ENCODE measurements at places on chromosomes 6 and 20.

DNA sequence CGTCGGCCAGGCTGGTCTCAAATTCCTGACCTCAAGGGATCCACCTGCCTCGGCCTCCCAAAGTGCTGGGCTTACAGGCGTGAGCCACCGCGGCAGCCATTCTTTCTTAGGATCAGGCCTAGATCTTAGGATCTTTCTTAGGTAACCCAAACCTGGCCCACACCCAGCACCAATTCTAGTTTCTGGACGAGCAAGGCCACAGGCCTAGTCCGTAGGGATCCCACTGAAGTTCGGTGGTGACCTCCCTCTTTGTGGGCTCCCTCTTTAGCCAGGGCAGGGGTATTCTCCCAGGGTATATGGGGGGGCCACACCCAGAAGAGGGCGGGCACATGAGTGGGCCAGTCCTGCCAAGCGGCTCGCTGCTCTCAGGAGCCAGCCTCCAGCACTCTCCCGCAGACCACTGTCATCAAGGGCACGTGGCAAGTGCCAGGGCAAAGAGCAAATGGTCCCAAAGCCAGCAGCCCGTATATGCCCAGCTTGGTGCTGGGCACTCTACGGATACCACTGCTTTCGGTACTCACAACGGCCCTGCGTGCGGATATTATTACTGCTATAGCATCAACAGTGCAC, 6.5 kb downstream of the PXDC1 start:
- no peak for DNase-seq

- no peak for DNase-seq
These were observed 59.0 kb upstream of the QKI start for GRCh38 chr6:163355426-163355991.

- no peak for DNase-seq
These were observed 20.9 kb upstream of the MCM3 start for GRCh38 chr6:52305411-52305810.

- peak; percentile 14 for DNase-seq
These were observed 520 bp upstream of the TAB2 start for GRCh38 chr6:149316740-149317643.

GRCh38 chr20:31709939-31710338, 12.7 kb downstream of the BCL2L1 start:
- no peak for DNase-seq

DNA sequence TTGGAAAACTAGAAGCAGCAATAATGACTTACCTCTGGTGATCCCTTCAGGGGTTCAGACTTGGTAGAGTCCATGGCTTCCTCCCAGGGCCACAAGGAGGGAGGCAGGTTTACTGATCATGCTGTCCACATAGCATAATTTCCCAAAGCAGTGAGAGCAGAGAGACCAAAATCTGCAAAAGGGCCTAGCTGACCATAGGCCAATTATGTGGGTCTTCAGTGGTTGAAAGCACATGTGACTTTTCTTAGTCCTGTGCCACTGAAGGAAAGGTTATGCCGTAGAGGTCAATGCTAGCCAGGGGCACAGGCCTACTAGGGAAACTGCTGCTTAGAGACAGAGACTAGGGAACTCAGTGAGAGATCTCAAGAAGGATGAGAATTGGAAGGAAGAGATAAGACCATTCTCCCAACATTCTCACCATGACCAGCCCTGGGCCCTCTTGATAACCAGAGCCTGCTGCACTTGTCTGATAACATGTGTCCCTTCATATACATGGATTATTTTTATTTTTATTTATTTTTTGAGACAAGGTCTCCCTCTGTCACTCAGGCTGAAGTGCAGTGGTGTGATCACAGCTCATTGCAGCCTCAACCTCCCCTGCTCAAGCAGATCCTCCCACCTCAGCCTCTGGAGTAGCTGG, 2.0 kb upstream of the GTPBP2 start:
- no peak for DNase-seq

DNA sequence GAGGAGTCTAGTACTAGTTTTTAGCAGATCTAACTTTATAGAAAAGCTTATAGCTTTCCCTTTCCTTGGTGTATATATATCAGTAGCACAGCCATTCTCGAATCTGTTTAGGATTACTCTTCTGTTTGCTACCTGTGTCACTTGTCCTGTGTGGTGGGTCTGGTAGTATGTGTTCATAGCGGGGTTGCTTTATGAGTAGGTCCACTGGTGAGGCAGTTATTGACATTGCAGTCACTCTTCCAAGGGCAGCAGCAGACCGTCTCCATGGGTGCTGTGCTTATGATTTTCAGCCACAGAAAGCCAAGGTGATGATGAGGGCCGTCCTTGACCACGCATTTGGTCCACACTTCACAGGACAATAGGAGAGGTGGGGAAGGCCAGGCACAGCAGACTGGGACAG, 171.5 kb downstream of the CDKAL1 start:
- DNase-seq: no peak

DNA sequence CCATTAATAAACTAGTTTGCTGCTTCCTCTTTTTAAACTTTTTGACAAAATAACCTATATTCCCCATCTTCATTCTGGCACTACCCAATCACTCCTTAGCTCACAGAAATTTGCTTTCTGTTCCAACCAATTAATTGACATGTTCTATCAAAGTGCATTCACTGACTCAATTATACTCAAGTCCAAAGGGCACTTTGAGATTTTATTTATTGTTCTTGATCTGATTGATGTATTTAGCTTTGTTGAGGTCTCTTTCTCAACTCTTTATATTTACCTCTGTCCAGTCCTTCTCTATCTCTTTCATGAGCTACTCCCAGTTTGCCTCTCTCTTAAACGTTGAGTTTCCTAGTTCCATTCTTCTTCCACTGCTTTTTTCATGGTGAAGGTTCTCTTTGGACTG, 104.4 kb upstream of the TENT5A start:
- DNase-seq: no peak

- DNase-seq: no peak
These were observed 268.8 kb upstream of the PLCB4 start for GRCh38 chr20:8800089-8800488.

DNA sequence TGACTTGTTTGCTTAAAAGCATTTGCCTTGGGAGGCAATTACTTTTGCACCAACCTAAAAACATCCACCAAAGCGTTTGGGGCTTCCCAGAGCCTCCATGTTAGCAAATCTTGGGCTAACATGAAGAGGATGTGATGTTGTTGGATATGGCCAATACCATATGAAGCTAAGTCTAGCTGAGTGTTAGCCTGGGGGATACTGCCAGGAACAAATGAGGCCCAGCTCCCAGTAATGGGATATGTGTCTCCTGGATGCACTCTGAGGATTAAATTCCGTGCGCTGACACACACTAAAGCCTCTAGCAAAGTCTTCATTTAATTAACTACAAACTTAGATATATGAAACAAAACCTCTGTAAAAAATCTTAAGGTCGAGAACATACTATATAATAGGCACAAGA, 35.3 kb upstream of the HBS1L start:
- DNase-seq: no peak

- DNase-seq: no peak
These were observed 217.2 kb downstream of the IBTK start for GRCh38 chr6:82030301-82030700.

DNA sequence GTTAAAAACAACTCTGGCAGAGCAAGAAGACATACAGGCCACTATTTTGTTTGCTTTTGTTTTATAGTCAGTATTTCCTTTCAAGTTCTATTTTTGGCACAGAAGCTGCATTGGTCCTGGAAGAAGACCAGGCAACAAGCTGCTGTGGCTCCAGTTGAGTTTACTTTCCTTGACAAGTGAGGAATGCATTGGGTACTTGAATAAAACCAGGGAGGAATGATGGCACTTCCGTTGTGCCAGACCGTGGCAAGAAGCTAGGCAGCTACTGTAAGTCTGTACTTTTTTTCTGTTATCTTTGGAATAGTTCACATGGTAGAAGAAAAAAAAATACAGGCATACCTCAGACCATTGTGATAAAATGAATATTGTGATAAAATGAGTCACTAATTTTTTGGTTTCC, 66.3 kb downstream of the NCOA3 start:
- DNase-seq: peak; percentile 67

DNA sequence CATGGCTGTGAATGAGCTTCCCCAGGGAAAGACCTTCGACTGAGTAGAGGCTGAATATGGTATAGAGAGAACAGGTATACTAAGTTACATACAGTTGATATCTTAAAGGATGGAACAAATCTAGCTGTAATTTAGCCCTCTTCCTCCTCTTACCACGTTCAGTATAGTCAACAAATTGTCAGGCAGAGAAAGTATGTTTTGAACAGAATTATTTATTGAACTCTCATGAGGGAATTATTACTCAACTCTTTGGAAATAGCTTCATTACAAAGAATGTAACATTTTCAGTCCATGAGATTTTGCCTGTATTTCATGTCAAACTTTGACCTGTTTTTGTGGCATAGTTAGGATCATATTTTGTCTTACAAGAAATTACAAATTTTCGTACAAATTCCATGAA, 63.0 kb downstream of the SH3BGRL2 start:
- no peak for DNase-seq

DNA sequence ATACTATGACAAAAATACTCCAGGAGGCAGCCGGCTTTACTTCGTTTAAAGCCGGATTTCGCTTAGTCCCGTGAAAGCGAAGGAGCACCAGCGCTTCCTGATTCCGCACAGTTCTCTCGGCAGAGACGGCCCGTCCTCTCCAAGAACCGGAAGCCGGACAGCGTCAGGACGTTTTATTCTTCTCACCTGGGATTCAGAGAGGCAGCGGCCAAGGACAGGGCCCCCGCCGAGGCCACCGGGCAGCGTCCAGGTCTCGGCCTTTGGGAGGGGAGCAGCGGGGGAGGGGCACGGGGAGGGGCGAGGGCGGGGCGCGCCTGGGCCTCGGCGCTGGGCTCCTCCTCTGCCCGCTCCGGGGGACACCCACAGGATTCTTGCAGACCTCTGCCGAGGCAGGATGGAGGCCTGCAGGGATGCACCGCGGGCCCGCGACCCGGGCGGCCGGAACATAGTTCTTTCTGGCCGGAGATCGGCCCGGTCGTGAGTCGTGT, 2.8 kb upstream of the DIDO1 start:
- no peak for DNase-seq

DNA sequence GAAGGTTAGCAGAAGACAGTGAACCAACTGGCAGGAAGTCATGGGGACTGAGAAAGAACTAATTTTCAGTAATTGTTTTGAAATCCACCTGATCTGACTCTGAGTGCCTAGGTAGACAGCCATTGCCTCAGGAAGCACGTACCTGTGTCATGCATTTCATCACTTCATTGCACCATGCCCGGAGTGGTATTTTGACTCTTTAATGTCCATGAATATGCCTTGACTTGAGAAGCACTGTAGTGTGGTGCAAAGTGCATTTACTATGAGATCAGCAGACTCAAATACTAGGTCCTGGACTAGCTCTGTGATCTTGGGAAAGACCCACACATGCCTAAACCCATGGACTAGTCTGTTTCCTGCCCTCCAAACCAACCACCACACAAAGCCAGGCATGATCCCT, 370.9 kb upstream of the MARCKS start:
- no peak for DNase-seq

- no peak for DNase-seq
These were observed 13.7 kb downstream of the RAET1E start for GRCh38 chr6:149884215-149884614.

GRCh38 chr6:154298297-154298696, 58.3 kb downstream of the IPCEF1 start:
- DNase-seq: no peak

- DNase-seq: no peak
These were observed 67.5 kb upstream of the MBOAT1 start for GRCh38 chr6:20279608-20280287.

- no peak for DNase-seq
These were observed 274.0 kb downstream of the MAFB start for GRCh38 chr20:40414843-40415615.

GRCh38 chr6:2237001-2237400, 8.4 kb downstream of the GMDS start:
- peak; percentile 82 for DNase-seq

DNA sequence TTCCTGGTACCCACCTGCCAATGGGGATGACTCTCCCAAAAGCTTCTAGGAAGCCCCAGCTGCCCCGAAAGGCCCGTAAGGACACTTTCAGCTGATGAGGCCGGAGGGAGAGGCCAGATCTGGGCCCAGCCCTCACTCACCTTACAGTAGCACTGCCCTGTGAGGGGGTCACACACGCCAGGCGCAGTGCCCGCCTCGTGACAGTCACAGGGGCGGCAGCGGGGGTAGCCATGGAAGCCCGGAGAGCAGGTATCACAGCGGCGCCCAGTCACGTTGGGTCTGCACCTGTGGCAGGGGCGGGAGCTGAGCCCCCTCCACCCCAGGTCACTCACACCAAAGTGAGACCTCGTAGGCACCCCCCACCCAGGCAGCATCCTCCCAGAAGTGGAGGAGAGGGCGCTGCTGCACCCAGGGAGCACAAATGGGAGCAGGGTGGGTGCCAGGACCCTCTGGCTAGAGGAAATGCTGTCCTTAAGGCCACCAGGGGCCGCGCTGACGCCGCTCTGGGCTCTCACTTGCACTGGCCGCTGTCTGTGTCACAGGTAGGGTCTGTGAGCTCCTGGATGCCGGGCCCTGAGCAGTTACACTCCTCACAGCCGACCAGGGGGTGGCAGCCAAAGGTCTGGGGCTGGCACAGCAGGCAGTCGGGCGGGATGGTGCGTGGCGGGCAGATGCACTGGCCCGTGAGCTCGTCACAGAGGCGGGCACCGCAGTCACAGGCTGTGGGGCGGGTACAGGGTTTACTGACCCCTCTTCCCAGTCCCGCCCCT, 25.1 kb downstream of the ADRM1 start:
- no peak for DNase-seq

DNA sequence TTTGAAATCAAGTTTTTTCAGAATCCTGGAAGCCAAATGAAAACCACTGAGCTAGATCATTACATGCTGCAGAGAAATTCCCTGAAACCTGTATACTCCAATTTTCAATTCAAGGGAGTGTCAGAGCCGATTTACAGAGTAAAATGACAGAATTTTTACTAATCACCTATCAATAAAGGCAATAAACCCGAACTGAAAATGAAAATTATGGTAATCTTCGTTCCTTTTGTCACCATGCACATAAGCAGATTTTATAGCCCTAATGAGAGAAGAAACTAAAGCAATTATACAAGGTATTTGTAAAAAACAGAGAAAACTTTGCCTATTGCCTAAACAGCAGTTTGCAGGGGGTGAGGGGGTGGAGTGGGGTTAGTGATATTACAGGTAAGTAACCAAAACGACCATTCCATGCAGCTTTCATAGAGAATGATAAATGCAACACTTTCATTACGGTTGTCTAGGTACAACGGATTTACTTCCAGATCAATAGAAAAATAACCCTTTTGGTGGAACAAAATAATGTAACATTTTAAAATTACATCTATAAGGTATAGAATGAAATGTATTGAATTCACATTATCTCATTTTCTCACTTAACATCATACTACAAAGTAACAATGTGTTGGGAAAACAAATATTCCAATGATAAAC, 115.2 kb upstream of the BEND6 start:
- no peak for DNase-seq

DNA sequence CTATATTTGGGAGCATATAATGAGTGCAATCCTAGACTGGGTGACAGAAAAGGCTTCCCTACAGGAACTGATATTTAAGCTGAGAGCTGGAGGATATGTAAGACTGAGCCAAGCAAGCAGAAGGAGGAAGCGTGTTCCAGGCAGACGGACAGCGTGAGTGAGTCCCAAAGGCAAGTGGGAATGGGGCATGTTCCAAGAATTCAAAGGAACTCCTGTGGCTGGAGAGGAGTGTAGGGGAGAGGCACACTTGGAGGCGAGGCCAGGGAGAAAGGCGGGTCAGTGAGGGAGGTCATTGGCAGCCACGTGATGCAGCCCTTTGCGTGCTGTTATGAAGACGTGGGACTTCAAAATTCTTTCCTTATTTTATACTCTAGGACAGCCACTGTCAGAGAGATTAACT, 27.9 kb upstream of the SGK1 start:
- no peak for DNase-seq

Measured in AG04449 (cell line).